Small intestine (tissue), 16 donors: ENCODE measurements at places on chromosomes 7 and 10.
A peak's percentile ranks its signal among the peaks of the same experiment; 100 is the strongest.

DNA sequence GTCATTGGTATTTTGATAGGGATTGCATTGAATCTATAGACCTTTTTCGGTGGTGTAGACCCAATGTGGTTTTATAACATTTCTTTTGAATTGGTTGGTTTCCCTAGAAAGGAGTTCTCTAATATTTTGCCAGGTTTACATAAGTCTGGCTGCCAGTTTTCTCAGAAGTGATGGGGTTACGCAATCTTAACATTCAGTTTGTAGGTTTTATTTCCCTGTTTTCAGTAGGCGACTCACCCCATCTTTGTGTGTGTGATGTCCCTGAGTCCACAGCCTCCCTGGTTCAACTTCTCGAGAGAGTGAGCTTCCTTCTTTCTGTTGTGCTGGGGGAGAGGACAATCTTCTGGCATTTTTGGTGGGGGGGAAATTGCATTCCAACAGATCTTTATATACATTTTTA, 9.6 kb upstream of the KIF5B start:
- no peak for DNase-seq

GRCh38 chr7:91240376-91240941, 23.8 kb upstream of the FZD1 start:
- peak; percentile 14 for DNase-seq

DNA sequence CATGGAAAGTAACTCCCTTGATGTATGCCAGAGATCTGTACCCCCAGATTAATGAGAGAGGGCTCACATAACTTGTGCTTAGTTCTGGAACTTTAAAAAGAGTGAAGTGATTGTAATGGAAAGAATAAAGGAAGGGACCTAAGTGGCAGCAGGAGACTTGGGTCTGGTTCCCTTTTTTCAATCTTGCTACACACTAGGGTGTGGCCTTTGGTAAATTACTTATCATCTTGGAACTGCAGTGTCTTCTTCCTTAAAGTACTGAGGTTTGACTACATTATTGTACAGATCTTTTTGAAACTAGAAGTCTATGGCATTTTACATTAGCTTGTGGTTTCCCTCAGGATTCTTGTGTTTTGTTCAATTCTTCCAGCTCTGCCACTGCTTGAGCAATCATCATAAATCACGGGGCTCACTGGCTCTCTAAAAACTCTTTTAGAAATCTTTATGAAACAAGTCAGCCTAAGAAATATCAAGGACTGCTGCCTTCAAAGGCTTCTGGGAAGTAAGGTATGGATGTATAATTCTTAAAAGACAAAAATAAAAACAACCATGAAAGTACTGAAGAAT, 22.5 kb upstream of the CHRM2 start:
- no peak for DNase-seq

DNA sequence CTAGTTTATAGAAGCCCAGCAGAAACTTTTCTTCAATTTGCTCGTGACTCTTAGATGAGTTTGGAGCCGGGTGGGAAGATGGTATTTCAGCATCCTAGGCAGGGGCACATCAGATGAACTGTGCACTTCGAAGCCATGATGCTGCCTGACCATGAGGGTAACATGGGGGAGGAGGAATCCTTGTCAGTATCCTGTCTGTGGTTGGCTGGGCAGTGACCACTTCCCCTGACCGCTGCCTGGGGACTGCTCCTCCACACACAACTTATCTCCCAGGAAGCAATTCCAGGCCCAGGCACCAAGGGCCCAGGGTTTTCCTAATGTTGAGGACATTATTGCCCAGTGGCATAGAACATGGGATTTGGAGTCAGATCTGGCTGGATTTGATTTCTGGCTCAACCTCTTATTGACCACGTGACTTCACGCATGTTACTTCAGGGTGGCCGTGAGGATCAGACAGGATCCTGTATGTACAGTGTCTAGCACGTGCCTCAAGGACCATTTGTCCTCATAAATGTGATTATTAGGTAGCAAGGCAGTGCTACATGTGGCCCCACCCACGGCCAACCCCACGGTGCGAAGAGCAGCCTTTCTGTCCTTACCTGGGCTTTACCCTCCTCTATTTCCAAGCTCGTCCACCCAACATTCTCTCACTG, 65.2 kb downstream of the PTPRE start:
- DNase-seq = no peak

- DNase-seq = no peak
Measured at GRCh38 chr7:147400925-147401324, 1189.6 kb upstream of the C7orf33 start.

DNA sequence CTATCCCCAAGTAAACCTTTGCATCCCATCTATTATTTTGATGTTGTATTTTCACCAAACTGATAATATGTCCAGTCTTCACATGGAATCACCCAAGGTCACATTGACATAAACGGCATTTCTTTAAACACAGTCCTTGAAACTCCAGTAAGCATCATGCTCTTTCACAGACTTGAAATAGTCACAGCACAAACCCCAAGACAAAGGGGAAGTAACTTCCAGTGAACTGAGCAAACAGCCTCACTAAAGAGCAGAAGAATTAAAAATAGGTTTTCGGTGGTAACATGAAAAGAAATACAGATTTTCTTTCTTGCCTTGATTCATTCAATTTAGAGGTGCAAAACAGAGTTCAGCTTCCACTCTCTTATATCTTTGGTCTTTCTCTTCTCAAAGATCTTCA, 253.7 kb downstream of the SFMBT2 start:
- no peak for DNase-seq

- no peak for DNase-seq
Measured at GRCh38 chr10:938941-939678, 7.6 kb upstream of the LARP4B start.
